ENCODE measurements at places on chromosomes 7 and 10.

DNA sequence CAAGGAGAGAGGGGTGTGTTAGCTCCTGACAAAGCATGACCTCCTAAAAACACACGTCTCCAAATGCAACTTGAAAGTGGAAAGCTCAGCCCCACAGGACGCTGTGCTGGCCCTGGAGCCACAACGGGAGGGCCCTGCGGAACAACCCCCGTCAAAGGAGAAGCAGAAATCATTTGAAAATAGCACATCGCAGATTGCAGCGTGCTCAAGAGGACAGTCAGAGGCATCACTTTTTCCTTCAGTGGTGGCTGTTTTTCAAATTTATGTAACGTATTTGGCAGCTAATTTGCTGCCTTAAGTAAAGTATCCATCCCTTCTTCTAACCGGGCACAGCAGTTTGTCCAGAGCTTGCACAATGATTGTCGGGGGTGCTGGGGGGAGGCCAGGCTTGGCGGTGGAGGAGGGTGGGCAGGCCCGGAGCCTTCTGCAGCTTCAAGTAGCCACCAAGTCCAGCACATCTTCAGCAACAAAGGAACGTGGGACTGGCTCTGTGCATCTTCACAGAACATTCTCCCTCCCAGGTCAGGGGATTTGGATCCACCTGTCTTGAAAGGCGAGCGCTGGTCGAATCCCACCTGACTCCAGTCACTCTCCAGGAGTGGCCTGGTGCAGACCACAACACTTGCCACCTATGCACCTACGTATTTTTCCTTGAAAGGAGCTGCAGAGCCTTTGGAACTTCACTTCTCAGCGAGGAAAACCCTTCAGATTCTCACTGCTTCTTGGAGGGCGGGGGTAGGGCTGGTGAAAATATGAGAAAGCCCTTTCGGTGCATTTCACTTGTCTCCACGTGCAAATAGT lies 346.3 kb downstream of the DNAJB6 start:
- DNase-seq: no peak

DNA sequence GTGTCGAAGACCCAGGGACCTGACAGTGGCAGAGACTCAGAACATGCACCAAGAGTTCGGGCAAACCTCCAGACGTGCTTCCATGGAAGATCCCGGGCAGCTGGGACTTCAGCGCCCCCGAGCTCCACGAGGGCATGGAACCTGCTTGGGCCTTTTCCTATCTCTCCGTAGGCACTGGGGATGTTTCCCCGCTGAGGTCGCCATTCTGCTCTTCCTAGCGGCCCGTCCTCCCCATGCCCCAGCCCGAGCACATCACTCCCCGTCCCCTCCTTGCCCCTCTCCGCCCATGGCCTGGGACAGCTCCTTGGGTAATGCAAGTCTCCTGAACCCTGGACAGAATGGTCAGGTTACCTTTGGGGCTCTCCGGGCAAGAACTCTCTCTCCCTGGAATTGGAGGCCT lies 32.3 kb upstream of the SHH start:
- no peak for DNase-seq

DNA sequence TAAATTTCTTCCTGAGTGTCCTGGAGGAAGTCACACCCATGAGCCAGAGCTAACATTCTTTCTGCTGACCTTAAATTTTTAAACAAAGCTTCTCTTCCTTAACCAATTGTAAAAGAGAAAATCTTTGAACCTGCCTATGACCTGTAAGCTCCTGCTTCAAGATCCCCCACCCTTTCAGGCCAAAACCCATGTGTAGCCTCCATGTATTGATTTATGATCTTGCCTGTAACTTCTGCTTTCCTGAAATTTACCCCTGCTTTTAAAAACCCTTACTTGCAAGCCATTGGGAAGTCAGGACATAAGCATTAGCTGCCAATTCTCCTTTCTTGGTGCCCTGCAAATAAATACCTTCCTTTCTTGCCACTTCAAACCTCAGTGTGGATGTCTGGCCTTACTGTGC lies 68.5 kb upstream of the HECTD2 start:
- DNase-seq: no peak

- DNase-seq: no peak
Observed at GRCh38 chr7:44196450-44196872, 4.3 kb upstream of the YKT6 start.

GRCh38 chr7:153190452-153190851 lies 430.9 kb downstream of the ACTR3B start:
- DNase-seq: no peak

DNA sequence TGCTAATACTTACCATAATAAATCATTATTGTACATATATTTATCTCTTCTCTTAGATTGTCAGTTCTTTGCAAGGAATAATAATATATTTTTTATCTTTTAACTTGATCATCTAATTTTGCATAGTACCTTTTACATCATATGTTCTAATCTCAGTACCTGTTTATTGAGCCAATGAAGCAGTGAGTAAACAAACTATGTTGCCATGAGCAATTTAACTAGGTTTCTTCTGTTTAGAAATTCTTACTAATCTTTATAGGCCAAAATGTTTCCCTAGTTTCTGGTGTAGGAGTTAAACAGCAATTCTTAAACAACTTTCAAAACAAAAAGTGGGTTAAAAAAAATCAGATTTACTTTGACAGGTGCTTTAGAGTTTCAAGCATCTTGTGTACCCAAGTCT lies 61.3 kb downstream of the PHYHIPL start:
- no peak for DNase-seq

DNA sequence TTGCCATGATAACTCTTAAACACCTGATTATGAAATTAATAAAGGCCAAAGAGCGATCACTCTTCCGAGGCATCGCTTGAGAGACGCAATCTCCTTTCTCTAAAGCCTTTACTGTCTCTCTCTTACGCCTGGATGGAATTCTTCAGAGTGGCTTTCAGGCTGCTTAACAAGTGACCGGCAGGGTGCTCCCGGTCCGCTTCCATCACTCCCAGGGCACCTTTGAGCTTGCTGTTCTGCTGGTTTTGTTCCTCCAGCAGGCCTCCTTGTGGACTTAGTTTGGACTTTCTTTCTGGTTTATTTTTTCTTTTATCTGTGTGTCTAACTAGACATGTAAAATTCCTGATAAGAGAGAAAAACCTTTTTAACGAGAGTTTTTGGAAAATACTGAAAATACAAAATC lies 60.9 kb downstream of the MRPL32 start:
- DNase-seq: no peak

DNA sequence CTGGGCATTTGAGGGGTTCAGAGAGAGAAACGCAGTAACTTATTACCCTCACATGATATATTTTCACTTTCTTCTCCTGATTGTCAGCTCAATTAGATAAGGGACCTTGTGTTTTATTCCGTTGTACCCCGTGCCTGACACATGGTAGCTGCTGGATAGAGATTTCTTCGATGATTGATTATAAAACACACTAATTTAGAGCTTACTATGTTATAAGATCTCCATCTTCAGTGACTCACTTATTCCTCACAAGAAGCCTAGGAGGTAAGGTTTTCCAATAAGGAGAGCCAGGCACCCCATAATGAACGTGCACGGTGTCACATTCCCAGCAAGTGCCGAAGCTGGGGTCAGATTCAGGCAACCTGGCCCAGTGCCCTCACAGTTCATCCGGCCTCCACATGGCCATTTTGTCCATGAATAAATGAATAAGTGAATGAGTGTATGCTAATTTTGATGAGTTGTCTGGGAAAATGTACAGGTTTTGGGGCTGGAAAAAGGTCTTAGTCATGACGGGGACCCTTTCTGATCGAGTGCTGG lies 138.1 kb upstream of the CDCA7L start:
- DNase-seq: no peak

GRCh38 chr7:94403546-94403945 lies 8.9 kb downstream of the COL1A2 start:
- DNase-seq: no peak

GRCh38 chr10:101569323-101569621 lies 18.8 kb downstream of the POLL start:
- no peak for DNase-seq

DNA sequence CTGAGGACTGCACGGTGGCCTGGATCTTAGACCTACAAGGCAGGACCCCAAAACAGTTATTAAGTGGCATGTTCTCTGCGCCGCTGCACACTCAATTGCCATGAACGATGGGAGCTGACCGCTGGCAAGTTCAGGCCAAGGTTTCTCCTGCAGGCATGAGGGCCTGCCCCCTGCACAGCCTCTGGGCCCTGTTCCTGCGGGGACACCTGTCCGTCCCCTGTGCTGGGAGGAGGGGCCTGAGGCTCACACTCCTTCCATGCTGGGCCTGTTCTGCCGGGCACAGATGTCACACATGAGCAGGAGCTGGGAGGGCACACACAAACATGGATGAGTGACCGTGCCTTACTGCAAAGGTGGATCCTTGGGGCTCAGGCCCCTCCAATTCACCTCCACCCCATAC lies 90.0 kb downstream of the PTPRN2 start:
- no peak for DNase-seq

DNA sequence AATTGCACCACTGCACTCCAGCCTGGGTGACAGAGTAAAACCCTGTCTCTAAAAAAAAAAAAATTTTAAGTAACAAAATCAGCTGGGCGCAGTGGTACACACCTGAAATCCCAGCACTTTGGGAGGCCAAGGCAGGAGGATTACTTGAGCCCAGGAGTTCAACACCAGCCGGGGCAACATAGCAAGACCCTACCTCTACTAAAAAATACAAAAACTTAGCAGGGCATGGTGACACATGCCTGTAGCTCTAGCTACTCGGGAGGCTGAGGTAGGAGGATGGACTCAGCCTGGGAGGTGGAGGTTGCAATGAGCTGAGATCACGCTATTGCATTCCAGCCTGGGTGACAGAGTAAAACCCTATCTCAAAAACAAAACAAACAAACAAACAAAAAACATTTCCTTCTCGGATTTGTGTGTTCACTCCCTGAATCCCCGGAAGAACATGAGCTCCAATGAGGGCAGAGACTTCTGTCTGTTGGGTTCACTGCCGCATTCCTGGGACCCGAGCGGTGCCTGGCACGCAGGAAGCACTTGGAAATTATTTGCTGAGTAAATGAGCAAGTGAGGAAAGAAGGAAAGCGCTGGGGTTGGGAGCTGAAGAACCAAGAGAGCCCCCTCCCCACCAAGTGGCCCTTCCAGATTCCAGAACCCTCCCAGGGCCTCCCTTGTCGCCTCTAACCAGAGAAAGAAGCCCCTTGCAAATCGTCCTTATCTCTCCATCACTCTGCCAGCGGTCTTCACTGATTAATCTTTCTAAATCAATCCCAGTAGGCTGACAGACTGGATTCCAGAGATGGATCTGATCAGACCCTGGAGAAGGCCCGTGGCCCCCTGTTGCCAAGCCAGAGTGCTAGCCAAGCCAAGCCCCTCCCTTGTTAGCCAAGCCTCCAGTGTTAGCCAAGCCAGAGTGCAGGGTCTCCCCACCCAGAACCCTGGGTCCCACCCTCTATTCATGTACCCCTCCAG lies 6.2 kb downstream of the TNRC18 start:
- DNase-seq: no peak

DNA sequence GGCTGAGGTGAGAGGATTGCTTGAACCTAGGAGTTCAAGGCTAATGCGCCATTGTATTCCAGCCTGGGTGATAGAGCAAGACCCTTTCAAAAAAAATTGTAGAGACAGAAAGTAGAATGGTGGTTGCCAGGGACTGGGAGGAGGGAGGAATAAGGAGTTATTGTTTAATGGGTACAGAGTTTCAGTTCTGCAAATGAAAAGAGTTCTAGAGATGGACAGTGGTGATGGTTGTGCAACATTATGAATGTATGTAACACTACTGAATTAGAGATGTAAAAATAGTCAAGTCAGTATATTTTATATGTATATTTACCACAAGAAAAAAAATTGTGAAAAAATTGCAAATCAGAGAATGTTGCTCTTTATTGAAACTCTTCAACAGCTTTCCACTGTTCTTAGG lies 266.5 kb upstream of the NPY start:
- DNase-seq: no peak

GRCh38 chr10:73886661-73887293 lies 12.4 kb upstream of the CAMK2G start:
- no peak for DNase-seq

Data from thoracic aorta (tissue), 2 donors.